Mucosa of gallbladder (tissue), 1 donor: ENCODE measurements at places on chromosomes 5 and 9. TPM values are rescaled to one million over a fixed set of nuclear protein-coding genes. Genes with fewer than 3 reads are reported as not detected.

- no peak for DNase-seq
Observed at GRCh38 chr5:169531631-169532030, 51.9 kb upstream of the SPDL1 start.

- no peak for DNase-seq
Observed at GRCh38 chr5:77211691-77212047, 1.2 kb downstream of the PDE8B start.

- no peak for DNase-seq
Observed at GRCh38 chr5:152456815-152457443, 51.9 kb upstream of the NMUR2 start.

The ZNG1C gene
- 20.5 TPM for total RNA-seq

The SLCO6A1 gene
- total RNA-seq = not detected
